Left renal pelvis (tissue), 4 donors: ENCODE measurements at places on chromosomes 4 and X. TPM values are rescaled to one million over a fixed set of nuclear protein-coding genes. Genes with fewer than 3 reads are reported as not detected.

LEF1 gene
- polyA plus RNA-seq: 70.6 TPM

DNA sequence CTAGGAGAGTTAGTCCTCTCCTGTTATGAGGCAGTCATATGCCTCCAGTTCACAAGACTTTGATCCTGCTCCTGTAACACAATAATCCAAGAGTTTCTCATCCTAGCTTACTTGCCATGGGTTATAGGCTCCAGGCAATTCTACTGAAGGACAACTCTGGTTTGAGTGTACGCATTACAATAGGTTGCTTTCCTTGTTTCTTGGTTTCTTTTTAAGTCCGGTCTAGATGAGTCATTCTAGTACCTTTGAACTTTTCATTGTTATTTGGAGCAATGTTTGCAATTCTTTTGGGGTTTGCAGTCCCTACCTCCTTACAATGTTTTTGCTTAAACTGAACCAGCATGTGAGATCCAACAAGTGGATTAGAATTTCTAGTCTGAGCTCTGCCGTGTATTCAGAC lies 109.1 kb downstream of the ANAPC4 start:
- no peak for DNase-seq

DNA sequence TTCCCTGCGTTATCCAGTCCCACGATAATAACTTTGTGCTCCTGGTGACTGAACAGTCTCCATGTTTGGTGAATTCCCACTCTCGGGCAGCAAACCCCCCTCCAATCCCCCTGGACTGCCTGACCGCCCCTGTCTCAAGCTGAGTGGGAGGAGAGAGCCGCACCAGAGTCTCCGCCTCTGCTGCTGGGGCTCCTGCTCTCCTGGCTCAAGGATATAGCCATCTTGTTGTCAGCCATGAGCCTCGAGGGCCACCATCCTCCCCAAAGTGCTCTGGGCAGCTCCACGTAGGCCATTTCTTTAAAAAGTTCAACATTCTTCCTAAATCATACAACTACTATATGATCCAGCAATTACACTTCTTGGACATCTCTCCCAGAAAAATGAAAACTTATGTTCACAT lies 49.3 kb upstream of the PGRMC1 start:
- DNase-seq: no peak

GRCh38 chr4:152422817-152423320 lies 113.0 kb downstream of the FBXW7 start:
- no peak for DNase-seq

DNA sequence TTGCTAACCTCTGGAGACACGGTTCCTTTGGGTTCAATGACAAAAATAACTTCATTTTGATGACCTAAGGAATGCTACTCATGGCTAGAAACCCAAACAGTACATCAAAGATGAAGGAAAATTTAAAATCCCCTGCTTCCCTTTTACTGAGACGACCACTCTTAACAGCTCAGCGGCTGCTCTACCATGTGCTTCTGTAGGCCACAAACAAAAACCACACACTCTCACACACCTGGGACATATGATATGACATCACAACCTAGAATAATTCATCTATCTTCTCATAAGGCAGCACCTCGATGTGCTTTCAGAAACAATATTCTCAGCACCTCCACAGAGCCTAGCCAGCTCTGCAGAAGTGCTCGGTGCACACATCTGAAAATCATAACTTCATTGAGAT lies 34.7 kb downstream of the ABLIM2 start:
- no peak for DNase-seq
